ENCODE measurements at places on chromosomes 3 and 15. TPM values are rescaled to one million over a fixed set of nuclear protein-coding genes. Genes with fewer than 3 reads are reported as not detected.

The ROPN1 gene
- polyA plus RNA-seq, result 0.11 TPM

The SLC4A7 gene
- 18.8 TPM for polyA plus RNA-seq

The GREM1 gene
- polyA plus RNA-seq, result 0.78 TPM

The RNU6-1 gene
- polyA plus RNA-seq, result not detected

The POLQ gene
- 5.3 TPM for polyA plus RNA-seq

All from muscle of arm (tissue), 14 donors.